Activated CD4-positive, alpha-beta T cell treated with anti-CD3 and anti-CD28 coated beads for 36 hours (primary cell): ENCODE measurements at places on chromosomes 7 and 10.

DNA sequence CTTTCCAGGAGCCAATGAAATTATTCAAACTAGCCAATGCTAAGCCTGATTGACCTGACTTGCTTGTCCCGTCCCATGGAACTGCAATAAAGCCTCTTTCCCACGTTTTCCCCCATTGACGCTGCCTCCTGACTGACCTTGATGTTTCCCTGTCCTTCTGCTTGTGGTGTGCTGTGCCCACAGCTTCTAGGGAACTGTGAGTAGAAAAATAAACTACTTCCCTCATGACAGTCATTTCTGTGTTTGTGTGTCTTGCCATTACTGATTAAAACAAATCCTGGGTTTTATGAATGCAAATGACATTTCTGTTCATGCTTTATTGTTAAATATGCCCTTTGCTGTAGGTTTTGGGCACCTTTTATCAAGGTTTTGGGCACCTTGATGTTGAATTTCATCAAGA lies 91.3 kb upstream of the ABI1 start:
- no peak for DNase-seq

DNA sequence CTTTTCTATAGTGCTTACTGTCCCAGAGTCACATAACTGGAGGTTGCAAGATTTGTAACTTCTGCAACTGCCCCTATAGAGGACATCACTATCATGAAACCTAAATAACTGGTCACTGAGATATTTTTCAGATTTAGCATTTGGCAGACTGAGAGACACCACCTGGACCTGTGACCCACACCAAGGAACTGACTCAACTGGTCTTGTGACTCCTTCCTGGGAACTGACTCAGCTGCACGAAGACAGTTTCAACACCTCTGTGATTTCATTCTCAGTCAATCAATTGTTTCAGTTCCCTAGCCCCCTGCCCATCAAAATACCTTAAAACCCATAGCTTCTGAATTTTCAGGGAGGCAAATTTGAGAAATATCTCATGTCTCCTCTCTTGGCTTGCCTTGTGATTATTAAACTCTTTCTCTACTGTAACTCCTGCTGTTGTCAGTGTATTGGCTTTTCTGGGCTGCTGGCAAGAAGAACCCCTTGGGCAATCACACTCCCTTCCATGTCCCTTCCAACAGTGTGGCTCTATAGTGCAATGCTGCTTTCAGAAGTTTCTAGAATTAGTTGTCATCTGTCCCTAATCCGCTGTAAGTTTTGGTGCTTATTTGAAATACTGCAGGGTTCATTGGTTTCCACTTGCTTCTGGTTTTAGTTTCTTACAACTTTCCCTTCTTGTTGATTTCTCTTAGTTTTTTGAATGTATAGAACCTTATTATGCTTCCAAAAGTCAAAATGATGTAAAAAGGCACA lies 127.8 kb upstream of the ADCY1 start:
- peak; percentile 7 for DNase-seq

GRCh38 chr7:101186844-101187428 lies 6.8 kb upstream of the NAT16 start:
- no peak for DNase-seq

- DNase-seq = no peak
These were observed 226.2 kb downstream of the COBL start for GRCh38 chr7:51090411-51090810.

GRCh38 chr10:71213127-71213621 lies 804 bp downstream of the UNC5B start:
- peak; percentile 71 for DNase-seq

- DNase-seq = no peak
These were observed 57.4 kb downstream of the GPAM start for GRCh38 chr10:112126172-112126571.

GRCh38 chr10:122336961-122337360 lies 37.5 kb upstream of the PLEKHA1 start:
- DNase-seq = no peak

DNA sequence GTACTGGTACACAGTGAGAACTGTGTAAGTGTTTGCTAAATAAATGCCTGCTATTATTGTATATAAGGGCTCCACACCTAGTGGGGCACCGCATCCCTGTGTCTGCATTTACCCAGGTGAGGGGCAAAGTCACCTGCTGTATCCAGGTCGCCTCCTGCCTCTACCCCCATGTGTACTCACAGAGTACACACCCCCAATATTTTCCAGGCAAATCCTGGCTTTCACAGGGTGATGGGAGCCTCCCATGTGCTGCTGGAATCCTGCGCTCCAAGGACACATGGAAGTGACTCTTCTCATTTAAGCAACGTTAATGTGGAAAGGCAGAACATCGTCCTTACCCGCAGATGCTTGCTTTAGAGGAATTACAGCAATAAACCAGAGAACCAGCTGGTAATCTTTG lies 48.2 kb downstream of the ARHGAP22 start:
- no peak for DNase-seq

DNA sequence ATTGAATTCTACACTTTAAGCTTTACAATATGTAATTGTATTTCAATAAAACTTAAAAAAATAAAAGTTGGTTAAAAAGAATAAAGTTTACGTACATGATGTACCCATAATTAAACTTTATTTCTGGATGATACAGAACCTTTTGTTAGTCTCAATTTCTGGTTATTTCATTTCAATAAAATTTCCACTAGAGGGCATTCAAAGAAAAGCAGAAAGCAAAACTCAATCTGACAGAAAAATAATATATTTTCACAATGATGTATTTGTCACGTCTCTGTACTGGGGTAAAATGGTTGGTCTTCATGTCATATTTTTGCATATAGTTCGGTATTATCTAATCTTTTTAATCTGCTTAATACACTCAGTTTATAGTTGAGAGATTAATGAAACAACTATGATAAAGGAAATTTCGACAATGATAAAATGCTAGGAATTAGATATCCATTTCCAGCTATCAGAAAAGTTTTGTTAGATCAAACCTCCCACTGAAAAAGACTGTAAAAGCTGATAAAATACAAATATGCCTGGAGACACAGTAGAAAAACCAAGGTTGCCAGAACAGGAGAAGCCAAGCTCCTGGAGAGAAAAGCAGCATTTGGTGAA lies 27.4 kb downstream of the ASZ1 start:
- no peak for DNase-seq

DNA sequence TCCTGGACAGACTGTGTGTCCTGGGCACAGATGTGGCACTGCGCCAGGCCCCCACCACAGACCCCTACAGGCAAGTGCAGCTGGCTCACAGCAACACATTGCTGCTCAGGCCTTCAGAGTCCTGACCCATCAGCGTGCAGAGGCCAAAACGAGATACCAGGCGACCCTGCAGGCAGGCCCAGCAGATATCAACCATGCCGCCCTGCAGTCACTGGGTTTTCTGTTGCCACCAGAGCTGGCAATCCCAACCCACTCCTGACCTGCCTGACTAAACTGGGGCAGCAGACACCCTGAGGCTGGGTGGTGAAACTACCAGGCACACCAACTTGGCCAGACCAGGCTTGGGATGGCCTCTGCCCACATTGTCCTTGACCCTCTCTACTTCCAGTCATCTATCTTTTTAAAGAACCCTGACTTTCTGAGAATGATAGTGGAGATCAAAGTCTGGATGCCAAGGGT lies 20.3 kb downstream of the ZCCHC24 start:
- DNase-seq = no peak

DNA sequence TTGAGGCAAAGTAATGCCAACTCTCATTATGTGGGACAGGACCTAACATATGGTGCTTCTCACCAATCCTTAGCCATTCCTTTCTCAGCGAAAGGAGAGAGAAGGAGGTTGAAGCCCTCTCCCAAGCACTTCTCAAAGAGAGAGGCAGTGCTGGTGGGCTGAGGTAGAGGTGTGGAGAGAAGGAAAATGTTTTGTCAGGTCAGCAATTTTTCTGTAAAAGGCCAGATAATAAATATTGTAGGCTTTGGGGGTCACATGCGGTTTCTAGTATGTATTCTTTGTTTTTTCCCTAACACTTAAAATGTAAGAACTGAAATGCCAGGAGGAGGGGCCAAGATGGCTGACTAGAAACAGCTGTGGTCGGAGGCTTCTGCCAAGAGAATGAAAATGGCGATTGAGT lies 225.0 kb upstream of the NPY start:
- DNase-seq = no peak

DNA sequence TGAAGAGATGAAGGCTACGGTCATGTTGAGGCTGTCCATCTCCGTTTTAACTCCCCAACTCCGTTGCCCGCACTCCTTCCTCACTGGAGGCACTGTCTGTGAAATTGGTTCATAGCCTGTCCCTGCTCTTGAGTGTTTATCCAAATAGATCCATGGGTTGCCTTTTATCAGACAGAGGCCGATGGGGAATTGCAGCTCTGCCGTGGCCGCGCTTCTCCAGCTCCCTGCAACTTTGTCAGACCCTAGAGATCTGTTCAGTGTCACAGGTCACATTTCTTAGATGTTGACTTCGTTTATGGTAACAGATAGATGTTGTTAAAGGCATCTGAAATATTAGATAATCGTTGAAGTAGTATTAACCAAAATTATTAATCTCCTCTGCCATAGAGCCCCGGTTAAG lies 14.7 kb downstream of the PPP2R2D start:
- DNase-seq = no peak
